AG20443 (cell line): ENCODE measurements at places on chromosomes 16 and 17.
A peak's percentile ranks its signal among the peaks of the same experiment; 100 is the strongest.

GRCh38 chr16:85869206-85869605, 29.8 kb upstream of the IRF8 start:
- no peak for DNase-seq

- no peak for DNase-seq
Measured at GRCh38 chr16:77789085-77790008, 983 bp downstream of the VAT1L start.

- no peak for DNase-seq
Measured at GRCh38 chr17:75913537-75914210, 9.0 kb upstream of the MRPL38 start.

GRCh38 chr16:76524356-76524755, 247.2 kb downstream of the CNTNAP4 start:
- DNase-seq: no peak

GRCh38 chr17:68711858-68712257, 110.7 kb upstream of the FAM20A start:
- DNase-seq: no peak

DNA sequence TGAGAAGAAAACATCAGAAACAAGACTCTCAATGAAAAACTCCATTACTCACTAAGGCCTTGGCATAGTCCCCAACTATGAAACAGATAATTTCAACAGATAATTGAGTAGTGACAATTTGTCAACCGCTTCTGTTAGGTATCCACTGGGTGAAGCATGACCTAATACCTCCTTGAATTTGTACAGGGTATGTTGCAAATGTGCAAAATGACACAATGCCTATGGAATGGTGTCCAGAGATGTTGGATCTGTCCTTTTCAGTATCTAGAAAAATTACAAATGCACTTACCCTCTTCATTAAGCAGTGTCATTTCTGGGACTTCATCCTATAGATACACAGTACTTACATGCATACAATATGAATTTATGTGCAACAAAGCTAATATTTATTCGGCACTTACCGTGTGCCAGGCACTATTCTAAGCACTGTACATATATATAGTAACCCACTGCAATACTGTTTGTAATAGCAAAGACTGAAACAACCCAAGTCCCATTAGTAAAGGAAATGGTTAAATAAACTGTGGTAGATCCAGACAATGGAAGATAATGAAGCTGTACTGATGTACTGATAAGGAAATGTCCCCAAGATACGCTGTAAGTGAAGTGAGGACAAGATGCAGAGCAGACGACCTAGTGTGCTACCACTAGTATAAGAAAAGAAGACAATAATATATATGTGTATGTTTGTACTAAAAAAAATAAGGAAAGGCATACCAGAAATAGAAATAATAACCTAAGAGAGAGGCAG, 21.4 kb upstream of the SLC6A4 start:
- peak; percentile 61 for DNase-seq

- DNase-seq: no peak
Measured at GRCh38 chr17:17147821-17148220, 58.3 kb downstream of the PLD6 start.

GRCh38 chr17:30302241-30302640, 10.5 kb upstream of the BLMH start:
- DNase-seq: no peak

GRCh38 chr17:34647511-34647910, 68.1 kb downstream of the TMEM132E start:
- DNase-seq: no peak
